Right lung (tissue), 10 donors: ENCODE measurements at places on chromosomes 12 and 14. TPM values are rescaled to one million over a fixed set of nuclear protein-coding genes. Genes with fewer than 3 reads are reported as not detected.
A peak's percentile ranks its signal among the peaks of the same experiment; 100 is the strongest.

DNA sequence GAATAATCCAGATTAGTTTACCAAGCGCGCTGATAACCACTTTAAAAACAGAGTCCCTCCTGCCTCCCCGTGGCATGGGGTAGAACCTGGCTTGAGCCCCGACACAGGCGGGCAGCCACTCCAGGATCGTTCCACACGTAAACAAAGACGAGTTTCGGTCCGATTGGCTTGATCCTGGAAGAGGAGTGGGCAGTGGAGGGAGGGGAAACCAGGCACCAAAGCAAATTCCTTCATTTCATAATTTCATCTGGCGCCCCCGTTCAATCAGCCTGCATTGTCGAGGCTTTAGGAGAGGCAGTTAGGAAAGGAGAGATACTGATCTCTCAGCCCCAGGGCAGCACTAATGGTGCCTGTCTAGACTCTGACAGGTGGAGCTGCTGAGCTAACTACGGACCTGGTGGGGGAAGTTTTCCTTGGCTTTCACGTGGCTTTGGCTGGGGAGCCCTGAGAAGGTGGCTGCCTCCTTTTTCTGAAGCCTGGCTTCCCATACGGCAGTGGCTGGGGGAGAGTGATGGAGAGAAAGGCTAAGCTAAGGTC is 751 bp upstream of the GPRC5A start:
- DNase-seq, result peak; percentile 45

The TNFAIP2 gene
- 39.1 TPM for polyA plus RNA-seq

DNA sequence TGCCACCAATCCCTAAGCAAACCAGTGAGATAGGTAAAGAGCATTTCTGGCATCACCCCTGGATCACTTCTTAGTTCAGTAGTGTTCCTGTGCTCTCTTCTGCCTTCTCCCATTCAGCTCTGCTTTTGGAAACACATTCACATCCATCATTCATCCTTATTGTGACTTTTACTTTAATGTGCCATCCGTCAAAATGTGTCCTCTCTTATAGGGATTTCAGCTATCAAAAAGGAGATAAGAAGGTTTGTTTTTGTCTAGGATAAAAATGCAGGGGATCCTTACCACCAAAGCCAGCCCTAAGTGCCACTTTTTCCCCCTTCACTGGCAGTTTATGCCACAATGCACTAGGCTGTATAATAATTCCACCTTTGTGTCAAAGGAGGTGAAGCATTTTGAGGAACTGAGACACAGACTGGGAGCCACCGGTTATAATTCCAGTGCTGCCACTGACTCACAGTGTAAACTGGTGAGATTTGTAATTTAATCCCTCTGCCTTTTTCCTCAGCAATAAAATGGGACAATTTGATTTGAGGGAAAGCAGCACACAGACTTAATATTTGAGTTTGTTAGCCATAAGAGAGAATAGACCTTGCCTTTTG is 158.6 kb downstream of the PAX9 start:
- no peak for DNase-seq

DNA sequence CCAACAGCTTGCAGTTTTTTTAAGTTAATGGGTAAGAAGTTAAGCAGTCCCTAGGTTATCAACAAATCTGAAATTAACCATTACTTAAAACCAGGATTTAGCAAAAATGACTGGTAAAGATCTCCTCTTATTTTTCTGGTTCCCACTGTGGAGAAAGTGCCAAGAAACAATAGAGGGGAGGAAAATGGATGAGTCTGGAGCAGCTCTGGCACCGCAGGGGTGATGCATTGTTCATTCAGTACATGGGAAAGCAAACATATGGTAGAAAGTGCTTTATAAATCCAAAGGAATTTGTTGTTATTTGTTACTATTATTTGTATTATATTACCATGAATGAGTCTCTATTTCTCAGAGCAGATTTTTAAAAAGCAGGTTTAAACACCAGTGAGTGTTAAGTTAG is 92.2 kb downstream of the DYRK2 start:
- DNase-seq, result no peak

The TEX52 gene
- polyA plus RNA-seq, result 1.8 TPM

- DNase-seq, result no peak
Measured at GRCh38 chr12:112932485-112933128, 5.7 kb upstream of the OAS3 start.

DNA sequence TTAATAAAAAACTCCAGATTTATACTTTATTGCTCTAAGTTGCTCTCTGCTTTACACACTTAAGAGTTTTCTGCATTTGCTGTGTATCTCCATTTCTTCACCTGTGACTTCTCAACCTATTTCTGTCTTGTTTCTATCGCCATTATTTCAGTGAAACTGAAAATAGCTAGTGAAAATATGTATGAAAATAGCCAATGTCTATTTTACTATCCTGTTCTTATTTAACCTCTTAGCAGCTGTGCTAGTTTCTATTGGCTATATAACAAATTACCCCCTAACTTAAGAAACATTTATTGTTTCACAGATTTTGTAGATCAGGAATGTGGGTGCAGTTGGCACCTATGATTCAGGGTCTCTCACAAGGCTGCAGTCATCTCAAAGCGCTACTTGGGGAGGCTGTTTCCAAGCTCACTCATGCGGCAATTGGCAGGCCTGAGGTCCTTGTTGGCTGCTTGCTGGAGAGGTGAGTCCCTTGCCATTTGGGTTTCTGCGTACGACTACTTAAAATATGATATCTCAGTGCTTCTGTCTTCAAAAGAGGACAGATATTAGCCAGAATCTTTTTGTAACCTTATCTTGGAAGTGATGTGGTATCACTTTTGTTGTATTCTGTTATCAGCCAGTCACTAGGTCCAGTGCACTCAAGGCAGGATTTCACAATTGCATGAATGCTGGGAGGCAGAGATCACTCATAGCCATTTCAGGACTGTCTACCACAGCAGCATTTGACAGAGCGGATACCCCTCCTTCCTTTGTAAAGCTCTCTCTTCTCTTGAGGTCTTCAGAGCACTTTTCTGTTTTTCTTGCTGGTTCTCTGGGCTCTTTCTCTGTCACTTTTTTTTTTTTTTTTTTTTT is 7.2 kb downstream of the ERC1 start:
- no peak for DNase-seq

The SALL2 gene
- 44.6 TPM for polyA plus RNA-seq

The PFDN5 gene
- polyA plus RNA-seq, result 702 TPM

The KLRD1 gene
- polyA plus RNA-seq, result 1.4 TPM

The AGAP2 gene
- polyA plus RNA-seq, result 0.49 TPM

GRCh38 chr14:51575349-51576116 is 76.2 kb upstream of the FRMD6 start:
- DNase-seq, result no peak

The ARPC3 gene
- polyA plus RNA-seq, result 219 TPM

The GYS2 gene
- not detected for polyA plus RNA-seq

GRCh38 chr12:6219980-6220379 is 19.8 kb downstream of the CD9 start:
- no peak for DNase-seq

DNA sequence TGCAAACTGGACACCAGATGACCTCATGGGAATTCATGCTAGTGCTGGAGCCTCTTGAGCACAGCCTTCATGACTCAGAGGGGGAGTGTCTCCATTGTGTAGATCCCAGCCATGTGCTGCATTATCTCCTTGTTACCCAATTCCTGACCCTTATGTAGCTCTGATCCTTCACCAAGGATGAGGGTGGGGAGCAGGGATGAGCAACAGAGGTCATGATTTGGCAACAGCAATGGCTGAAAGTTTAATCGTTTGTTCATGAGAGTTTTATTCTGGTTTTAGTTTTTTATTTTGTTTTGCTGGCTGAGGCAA is 9.5 kb upstream of the BDKRB1 start:
- DNase-seq, result no peak

DNA sequence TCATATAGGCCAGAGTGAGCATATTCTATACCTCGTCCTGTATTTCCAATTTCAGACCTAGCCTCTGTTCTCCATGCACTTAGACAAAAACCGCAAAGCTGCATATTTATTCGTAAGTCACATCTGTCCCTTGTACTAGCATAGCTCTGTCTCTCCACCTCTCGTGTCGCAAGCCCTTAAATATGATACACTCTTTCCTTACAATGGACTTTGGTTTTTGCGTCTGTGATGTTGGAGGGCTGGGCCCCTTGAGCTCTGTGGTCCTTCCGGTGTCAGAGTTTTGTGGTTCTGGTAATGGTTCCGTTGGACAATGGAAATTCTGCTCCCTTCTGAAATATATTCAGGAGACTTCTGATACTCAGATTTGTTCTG is 11.3 kb downstream of the PRKCH start:
- DNase-seq, result no peak

DNA sequence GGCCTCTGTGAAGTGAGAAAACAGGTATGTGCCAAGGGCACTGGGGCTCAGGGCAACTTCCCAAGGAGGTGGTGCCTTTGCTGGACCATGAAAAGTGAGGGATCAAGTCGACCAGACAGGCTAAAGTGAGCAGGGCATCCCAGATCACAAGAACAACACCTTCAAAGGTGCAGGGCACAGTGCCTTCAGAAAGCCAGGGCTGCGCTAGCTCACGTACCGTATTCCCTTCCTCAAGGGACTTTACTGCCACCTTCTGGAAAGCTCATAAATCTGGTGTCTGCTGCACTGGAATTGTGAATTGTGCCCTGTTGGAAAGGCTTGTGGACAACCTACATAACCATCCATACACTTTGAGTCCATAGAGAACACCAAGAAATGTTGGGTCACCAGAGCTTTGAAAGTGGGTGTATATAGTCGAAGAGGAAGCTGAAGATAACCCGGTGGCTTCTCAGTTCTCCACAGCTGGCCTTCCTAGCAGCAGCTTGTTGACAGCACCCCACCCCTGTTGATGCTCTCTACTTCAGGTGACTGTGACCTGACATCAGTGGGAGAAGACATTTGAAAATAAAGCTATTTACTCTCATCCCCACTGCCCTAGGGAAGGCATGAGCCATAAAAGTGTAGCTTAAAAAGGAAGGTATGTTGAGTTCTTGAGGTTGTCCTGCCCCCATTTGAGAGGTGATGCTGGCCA is 24.5 kb downstream of the FIGNL2 start:
- no peak for DNase-seq

The SERPINA10 gene
- polyA plus RNA-seq, result 0.08 TPM

DNA sequence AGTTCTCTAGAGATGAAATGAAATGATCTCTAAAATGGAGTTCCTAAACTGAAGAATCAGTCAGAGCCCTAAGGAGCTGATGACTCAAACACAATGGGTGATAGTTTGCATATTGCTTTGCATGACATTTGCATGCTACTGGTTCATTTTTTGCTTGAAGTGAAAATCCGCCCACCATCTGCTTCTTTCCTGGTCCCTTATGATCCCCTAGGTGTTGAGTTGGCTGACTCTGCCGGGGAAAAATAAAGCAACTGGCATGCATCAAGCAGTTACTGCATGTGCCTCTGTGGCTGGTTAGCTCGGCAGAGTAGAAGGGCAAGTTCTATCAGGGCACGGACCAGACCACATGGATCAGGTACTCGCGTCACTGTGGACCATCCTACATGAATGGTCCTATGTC is 151.1 kb downstream of the PPM1H start:
- no peak for DNase-seq

- DNase-seq, result no peak
Measured at GRCh38 chr12:3259973-3260372, 182.8 kb downstream of the TSPAN9 start.

The CCDC196 gene
- not detected for polyA plus RNA-seq

The ZNF839 gene
- polyA plus RNA-seq, result 15.9 TPM

DNA sequence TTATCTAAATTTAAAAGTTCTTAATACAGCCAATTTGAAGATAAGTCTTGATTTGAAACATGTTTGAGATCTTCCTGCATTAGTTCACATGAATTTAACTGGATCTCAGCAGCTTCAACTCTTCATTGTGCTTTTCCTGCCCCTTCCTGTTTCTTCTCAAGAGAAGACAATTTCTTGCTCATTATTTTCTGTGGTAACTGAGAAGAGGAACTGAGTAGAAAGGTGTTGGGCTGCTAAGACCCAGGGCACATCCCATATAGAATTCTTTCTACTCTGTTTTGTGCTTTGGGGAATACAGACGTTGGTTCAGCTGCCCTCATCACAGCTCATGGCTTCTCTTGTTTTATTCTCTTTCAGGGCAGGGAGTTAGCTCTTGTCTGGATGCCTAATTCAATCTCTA is 110.2 kb downstream of the SNAPC1 start:
- DNase-seq, result no peak

DNA sequence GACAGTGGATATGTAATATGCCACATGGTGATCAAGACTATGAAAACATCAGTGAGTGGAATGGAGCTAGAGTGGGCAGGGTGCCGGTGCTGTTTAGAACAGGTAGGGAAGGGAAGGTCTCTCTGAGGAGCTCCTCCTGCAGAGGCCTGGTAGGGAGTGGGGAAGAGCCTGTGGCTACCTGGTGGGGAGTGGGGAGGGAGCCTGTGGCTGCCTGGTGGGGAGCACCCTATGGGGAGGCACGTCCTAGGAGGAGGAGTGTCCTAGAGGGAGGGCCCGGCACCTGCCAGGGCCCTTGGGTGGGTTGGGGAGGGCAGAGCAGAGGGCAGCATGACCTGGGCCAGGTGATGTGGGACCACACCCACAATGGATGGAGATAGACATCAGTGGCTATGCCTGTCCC is 122.6 kb downstream of the ADGRD1 start:
- no peak for DNase-seq

DNA sequence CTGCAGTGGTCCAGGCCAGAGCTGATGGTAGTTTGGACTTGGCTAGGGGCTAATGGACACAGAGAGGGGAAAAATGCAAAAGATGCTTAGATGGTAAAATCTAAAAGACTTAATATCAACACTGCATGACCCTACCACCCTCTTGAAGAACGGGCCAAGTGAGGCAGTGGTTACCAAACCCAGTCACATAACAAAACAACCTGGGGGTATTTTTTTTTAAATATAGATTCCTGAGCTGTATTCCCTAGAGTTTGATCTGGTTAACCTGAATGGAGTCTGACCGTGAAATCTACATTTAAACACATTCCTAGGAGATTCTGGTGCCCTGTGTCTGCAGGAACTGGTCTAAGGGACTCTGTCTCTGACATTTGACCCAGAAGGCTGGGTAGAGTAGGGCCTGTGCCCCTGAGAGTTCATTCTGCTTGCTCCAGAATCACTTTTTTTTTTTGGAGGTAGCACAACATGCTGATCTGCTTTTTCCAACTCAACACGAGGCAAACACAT is 15.7 kb downstream of the ABHD4 start:
- no peak for DNase-seq

The CEBPE gene
- polyA plus RNA-seq, result 0.23 TPM

GRCh38 chr12:25830456-25830855 is 128.0 kb upstream of the RASSF8 start:
- DNase-seq, result no peak

DNA sequence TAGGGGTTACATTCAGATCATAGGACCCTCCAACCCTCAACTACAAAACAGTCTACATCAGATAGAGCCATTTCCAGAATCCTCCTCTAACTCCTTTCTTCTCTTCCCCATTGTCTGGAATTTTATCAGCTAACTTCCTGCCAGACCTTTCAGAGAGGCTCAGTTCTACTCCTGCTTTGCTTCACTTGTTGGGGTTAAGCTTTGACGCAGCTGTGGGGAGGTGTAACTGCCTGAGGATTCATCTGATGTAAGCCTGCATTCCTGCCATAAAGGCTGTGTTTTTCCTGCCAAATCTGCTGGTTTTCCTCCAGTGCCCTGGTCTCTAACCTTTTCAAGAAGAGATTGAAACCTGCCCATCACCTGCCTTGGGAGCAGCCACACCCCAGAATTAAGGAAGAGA is 16.9 kb downstream of the DHRS2 start:
- DNase-seq, result no peak

- DNase-seq, result no peak
Measured at GRCh38 chr14:99603471-99604277, at the start of gene CCDC85C. TSS of gene CCDC85C (minus strand) at chr14:99604207. CDS start at chr14:99603959, 248 bp downstream.
